Stimulated activated CD4-positive, alpha-beta T cell treated with anti-CD3 and anti-CD28 coated beads, Interleukin-1b, Interleukin-23, amount 100 ng/mL, for 48 hours (primary cell): ENCODE measurements at places on chromosomes 7 and 10.

DNA sequence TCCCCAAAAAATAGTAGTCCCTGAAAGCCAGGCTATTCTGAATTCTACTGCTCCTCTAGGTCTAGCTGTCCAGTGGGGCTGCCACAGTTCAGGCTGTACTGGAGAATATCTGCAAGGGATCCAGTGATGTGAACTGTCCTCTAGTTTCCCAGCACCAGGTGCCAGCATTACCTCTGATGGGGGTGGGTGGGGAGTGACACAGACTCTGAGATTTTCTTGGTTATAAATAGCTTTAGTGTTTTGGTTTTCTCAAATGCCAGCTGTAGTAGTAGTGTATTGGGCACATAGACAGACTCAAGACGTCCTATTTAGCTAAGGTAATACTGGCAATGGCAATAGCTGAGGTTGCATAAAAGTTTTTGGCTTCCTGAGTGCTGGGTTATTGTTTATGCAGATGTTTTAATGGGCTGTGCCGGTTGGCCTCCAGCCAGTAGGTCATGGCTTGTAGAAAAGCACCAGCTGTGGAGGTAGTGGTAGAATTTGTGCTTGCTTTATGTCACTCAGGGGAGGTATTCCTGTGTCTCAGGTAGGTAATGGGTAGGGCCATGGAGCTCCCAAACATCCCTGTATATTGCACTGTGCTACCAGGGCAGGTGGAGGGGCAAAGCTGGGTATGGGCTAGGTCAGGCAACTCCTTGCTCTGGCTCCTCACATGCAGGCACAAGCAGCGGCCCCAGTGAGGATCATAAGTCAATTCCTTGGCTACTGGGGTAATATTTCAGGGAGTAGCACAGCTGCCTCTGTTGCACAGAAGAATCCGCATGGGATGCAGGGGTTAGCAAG is 338.7 kb upstream of the LRRTM3 start:
- DNase-seq = no peak

GRCh38 chr7:129351320-129351719 is 82.9 kb upstream of the STRIP2 start:
- DNase-seq = no peak

- no peak for DNase-seq
Observed at GRCh38 chr10:23892296-23892695, 316.6 kb upstream of the KIAA1217 start.

DNA sequence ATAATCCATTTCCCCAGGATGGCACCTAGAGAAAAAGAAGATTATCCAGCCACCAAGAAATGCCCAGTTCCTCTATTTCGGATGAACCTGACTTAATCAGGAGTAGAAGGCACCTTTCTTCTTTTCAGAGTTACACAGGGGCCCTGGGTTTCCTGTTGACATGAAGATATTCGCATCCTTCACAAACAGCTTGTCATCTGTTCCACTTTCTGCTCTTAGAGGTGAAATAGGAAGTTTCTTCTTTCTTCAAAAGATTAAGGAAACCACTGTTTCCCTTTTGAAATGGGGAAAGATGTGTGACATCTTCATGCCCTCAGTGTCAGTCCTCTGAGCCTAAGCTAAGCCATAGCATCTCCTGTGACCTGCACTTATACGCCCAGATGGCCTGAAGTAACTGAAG is 39.1 kb upstream of the RAB18 start:
- no peak for DNase-seq

GRCh38 chr7:36630112-36630650 is 94.1 kb downstream of the AOAH start:
- DNase-seq = no peak

DNA sequence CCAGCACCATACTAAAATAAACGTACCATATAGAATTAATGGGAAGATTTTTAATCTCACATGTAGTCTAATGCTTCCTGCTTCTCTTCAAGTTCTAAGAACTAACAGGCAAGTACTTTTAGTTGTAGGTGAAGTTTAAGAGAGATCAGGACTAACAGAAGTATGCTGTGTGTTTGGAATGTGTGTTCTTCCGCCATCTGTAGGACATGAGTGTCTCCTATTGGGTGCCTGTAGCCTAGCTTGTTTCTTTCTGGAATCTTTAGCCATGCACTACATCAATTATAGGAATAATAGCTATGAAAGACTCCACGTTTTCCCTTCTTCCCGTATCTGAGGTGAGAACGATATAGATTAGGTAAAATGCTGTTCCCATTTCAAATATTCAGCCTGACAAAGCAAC is 140.2 kb upstream of the AHR start:
- DNase-seq = no peak

DNA sequence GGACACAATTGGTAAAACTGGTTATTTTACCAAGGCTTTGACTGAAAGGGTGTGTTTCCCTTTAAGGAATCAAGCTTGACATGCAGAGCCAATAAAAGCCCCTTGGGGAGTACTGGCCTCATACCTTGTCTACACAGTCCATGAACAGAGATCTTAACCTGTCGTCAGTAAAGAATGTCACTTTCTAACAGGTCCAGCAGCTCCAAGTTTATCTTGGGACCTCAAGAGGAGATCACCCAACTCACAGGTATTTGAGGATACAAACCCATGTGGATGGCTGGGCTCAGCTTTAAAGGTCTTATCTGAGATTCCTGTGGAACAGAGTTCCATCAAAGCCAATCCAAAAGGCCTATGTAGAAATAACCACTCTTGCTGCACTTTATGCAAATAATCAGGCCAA is 61.3 kb downstream of the COA1 start:
- DNase-seq = no peak

GRCh38 chr10:35726846-35727245 is 84.8 kb upstream of the FZD8 start:
- DNase-seq = no peak
